ENCODE measurements at places on chromosomes 6 and 20.
A peak's percentile ranks its signal among the peaks of the same experiment; 100 is the strongest.

DNA sequence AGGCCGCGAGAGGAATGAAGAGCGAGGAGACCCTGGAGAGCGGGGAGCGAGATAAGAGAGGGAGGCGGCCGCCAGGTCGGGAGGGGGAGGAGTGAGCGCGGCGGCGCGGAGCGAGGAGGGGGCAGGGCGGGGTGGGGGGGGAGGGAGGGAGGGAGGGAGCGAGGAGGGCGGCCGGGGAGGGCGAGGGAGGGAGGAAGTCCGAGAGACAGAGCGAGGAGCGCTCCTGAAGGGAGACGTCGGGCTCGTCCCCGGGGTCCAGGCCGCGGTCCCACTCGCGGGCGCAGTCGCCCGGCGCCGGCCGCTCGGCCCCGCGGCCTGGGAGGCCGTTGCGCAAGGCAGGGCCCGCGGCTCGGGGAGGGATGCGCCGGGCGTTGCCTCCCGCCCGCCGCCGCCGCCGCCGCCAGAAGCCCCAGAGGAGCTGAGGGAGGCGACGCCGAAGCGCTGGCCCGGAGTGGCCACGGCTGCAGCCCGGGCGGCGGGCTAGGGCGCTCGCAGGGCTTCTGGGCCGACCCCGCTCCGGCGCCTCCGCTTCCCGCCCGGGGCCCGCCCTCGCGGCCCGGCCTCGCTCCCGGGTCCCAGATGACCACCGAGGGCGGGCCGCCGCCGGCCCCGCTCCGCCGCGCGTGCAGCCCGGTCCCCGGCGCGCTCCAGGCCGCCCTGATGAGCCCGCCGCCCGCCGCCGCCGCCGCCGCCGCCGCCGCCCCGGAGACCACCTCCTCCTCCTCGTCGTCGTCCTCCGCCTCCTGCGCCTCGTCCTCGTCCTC lies at the start of gene FOXF2:
TSS of gene FOXF2 (plus strand) at position 208 of the 764 bp plus-strand sequence. CDS start at position 580, 372 bp downstream.
- no peak for DNase-seq

DNA sequence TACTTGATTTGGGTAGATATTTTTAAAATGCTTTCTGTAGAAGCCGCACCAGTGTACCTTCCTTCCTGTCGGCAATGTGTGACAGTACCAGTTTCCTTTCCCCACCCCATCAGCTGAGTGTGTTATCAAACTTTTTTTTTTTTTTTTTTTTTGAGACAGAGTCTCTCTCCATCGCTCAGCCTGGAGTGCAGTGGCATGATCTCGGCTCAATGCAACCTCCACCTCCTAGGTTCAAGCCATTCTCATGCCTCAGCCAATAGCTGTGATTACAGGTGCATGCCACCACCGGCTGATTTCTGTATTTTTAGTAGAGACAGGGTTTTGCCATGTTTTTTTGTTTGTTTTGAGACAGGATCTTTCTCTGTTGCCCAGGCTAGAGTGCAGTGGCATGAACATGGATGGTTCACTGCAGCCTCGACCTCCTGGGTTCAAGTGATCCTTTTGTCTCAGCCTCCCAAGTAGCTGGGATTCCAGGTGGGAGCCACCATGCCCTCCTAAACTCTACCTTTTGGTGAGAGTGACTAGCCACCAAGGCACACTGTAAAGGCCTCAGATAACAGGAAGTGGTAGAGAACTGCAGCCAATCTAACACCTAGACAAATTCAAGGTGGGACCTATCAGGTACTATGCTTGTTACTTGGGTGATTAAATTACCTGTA lies 26.5 kb upstream of the ZBTB22 start:
- DNase-seq: no peak

GRCh38 chr6:154824076-154824475 lies 90.9 kb downstream of the SCAF8 start:
- DNase-seq: no peak

DNA sequence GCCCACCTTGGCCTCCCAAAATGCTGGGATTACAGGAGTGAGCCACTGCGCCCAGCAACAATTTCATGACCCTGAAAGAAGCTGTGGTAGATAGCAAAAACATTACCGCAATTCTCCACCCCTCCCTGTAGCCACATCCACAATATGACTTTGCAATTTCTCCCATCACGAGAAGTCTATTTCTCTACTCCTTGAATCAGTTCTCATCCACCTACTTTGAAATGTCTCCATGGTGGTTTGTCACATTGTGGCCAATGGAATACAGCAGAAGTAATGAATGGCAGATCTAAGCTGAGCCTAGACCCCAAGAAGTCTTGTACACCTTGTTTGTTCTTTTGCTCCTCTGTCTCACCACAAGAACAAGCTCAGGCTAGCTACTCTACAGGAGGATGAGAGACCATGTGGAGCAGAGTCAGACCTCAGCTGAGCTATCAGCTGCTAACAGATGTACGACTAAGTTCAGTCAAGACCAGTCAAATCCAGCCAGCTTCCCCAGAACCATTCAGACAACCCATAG lies 6.3 kb downstream of the OXT start:
- DNase-seq: peak; percentile 36

- no peak for DNase-seq
Observed at GRCh38 chr6:37323580-37323979, 30.2 kb upstream of the RNF8 start.

DNA sequence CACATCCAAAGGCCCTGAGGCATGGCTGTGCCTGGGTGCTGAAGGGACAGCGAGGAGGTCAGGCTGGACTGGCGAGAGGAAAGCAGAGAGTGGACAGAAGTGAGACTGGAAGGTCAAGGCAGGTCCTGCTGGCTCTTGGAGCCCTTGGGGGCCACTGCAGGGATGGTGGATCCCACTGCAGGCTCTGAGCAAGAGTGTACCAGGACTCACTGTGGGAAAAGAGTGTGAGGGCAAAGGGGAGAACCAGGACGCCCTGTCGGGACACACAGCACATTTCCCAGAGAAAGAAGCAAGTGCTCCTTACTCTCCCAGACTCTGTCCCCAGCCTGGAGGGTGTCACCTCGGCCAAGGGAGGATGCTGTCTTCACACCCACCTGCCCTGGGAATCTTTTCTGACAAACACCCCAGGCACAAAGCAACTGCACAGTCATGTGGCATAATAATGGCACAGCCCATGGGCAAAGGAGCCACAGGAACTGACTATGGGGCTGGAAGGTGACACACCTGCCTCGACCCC lies 172.3 kb upstream of the CST7 start:
- no peak for DNase-seq

DNA sequence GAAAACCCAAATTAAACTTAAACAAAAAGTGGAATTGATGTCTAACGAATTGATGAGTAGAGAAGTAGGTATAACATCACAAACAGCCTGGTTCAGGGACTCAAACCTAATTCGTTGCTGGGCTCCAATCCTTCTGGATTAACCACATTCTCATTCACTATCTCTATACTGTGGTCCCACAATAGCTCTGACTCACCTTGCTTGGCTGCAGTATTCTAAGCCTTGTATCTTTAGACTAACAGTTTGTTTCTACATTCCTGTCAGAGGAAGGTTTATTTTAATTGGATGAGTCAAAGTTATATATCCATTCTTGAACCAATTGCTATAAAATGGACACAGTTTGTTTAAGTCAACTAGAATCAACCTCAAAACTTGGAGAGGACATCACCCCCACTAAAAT lies 530.5 kb upstream of the PTCHD4 start:
- peak; percentile 48 for DNase-seq

- DNase-seq: peak; percentile 83
Observed at GRCh38 chr20:52552181-52552872, 360.7 kb upstream of the ZFP64 start.

DNA sequence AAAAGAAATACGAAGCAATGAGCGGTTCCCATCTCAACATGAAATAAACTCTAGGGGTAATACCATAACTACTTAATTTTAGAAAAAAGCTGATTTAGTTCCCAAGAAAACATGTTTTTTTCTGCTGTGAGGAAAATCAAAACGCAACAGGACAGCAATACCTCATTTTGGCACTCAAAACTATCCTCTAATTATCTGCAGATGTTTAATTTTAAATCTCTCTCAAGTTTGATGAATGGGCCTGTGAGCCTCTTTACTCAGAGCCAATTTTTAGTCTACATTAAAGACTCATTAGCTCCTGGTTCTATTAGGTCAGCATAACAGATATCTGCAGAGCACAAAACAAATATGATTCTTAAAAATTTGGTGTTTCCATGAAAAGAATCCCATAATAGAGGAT lies 28.1 kb downstream of the RNF24 start:
- no peak for DNase-seq

- DNase-seq: peak; percentile 66
Observed at GRCh38 chr6:27582928-27583725, 110.2 kb upstream of the ZNF184 start.

DNA sequence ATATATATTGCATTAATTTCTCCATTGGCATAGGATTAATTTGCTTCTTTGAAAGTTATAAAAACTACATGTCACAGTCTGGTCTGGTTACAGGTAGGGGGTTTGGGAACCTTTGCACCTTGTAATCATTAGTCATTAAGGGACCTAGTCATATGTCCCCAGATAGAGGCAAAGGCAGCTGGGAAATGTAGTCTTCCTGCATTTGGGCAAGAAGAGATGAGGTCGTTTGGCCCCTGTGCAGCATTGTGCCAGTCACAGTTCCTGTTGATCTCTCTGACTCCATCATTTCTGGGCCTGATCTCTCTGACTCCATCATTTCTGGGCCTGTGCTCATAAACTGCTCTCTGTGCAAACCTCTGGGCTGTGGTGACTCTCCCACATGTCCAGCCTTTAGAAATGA lies 73.2 kb downstream of the BCKDHB start:
- DNase-seq: no peak

GRCh38 chr20:24914388-24915241 lies 34.5 kb upstream of the CST7 start:
- DNase-seq: no peak
